Suprapubic skin (tissue), 4 donors: ENCODE measurements at places on chromosomes 5 and 9. TPM values are rescaled to one million over a fixed set of nuclear protein-coding genes. Genes with fewer than 3 reads are reported as not detected.

The MTAP gene
- total RNA-seq, result 15.2 TPM

The ZFP2 gene
- 1.3 TPM for total RNA-seq

The CDKN2A gene
- not detected for total RNA-seq

- no peaks in the 10 kb centered on the region for H3K27me3 ChIP-seq
- H3K27ac ChIP-seq, result no peak overlapping the region
- no peaks in the 10 kb centered on the region for H3K4me1 ChIP-seq
- no peak overlapping the region for H3K4me3 ChIP-seq
These were observed 74.4 kb upstream of the SHISAL2B start for GRCh38 chr5:64615895-64616294.

- H3K4me3 ChIP-seq, result no peak overlapping the region
- no peaks in the 10 kb centered on the region for H3K27me3 ChIP-seq
- no peak for DNase-seq
- H3K4me1 ChIP-seq, result no peaks in the 10 kb centered on the region
These were observed 39.8 kb downstream of the TMEM215 start for GRCh38 chr9:32823101-32823500.

GRCh38 chr9:16925426-16925825 lies 55.0 kb upstream of the BNC2 start:
- H3K27me3 ChIP-seq, result no peaks in the 10 kb centered on the region
- no peaks in the 10 kb centered on the region for H3K4me1 ChIP-seq
- H3K4me3 ChIP-seq, result no peak overlapping the region
- H3K27ac ChIP-seq, result no peak overlapping the region
- no peaks in the 10 kb centered on the region for H3K36me3 ChIP-seq
- no peak for DNase-seq

DNA sequence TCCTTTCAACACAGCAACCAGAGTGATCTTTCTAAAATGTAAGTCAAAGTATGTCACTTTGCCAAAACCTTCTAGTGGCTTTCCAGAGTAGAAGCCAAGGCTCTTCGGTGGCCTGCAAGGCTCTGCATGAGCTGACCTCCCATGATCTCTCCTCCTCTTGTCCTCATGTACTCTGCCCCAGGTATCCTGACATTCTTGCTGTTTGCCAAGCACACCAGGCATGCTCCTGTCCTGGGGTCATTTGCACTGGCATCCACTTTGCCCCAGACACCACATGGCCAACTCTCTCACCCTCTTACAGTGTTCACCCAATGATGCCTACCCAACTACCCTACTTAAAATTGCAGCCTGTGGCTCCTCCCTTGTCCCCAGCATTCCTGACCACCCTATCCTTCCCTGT lies 86.3 kb downstream of the ZNF618 start:
- no peak overlapping the region for H3K27ac ChIP-seq
- H3K4me3 ChIP-seq, result no peak overlapping the region
- H3K36me3 ChIP-seq, result no peaks in the 10 kb centered on the region
- H3K4me1 ChIP-seq, result peaks cover 6% of the 10 kb centered on the region
